Mucosa of gallbladder (tissue), 1 donor: ENCODE measurements at places on chromosomes 1 and 21. TPM values are rescaled to one million over a fixed set of nuclear protein-coding genes. Genes with fewer than 3 reads are reported as not detected.

DNA sequence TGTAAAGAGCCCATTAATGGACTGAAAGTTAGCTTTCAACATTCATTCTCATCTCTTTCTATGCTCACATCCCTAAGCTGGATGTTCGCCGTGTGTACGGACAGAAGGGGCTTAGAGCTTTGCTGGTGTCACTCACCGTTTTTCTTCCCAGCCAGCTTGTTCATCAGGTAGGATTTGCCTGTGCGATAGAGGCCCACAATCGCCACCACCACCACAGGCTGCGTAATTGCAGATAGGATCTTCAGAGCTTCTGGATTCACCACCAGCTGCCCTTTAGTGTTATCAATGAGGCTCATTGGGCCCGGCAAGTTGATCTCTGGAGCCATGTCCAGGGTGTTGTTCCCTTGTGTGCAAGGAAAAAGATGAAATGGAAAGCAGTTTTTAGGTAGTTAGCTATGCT lies 4.3 kb downstream of the GBP2 start:
- no peak for DNase-seq

DNA sequence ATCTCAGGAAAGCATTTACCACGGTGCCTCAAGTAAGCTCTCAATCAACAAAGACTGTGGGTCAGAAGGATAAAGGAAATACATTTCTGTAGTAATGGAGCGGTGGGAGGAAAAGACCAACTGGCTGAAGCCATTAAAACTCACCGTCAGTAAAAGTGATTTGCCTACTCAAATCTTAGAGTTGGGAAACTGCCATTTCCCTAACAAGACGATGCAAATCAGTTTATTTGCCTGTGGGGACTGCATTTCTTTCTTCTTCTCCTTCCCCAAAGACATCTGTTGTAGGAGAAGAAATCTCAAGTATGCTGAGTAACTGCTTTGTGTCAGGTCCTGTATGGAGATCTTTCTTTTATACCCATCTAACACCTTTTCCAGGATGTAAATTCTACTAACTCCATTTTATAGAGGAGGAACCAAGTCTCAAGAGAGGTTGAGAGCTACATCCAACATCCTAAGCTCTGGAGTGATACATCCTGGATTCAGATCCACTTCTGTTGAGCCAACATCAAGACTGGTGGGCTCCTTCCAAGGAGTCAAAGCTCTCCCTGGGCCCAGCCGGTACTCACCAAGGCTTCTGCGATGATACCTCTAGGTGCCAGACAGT lies 219.3 kb upstream of the FGGY start:
- DNase-seq = no peak

DNA sequence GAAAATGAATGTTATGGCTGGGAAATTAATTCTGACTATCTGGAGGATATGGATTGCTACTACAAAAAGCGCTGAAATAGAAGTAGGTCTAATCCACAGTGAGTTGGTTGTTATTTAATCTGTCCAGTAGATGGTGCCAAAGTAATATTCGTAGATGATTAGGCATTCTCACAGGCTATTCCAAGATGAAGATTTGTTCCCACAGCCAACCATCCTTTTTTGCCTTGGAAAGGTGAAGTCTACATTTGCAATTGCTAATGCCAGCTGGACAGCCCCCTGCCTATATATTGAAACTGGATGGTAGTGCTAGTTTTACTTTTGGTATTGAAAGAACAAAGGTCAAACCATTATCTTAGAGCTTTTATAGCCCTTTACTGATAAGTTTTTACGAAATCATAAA lies 43.8 kb downstream of the RBM11 start:
- no peak for DNase-seq

GRCh38 chr1:59990470-59990869 lies 63.9 kb upstream of the CYP2J2 start:
- DNase-seq = no peak

- DNase-seq = no peak
Measured at GRCh38 chr21:31287201-31287600, 56.9 kb downstream of the TIAM1 start.

DNA sequence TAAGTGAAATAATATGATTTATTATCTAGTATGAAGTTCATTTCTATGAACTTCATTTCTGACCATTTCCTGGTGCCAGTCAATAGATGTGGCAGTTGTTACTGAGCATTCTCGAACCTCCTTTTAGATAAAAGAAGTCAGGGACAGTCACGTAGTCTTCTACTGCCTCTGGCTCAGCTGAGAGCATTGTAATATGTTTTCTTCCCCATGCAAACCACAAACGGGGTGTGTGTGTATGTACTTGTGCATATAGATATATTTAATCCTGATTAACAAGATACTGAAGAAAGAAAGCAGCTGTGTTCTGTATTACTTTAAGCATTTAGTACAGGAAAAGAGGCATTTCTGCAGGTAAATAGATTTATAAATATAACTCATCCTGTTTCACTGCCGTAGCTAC lies 21.6 kb downstream of the ZNF684 start:
- no peak for DNase-seq

DNA sequence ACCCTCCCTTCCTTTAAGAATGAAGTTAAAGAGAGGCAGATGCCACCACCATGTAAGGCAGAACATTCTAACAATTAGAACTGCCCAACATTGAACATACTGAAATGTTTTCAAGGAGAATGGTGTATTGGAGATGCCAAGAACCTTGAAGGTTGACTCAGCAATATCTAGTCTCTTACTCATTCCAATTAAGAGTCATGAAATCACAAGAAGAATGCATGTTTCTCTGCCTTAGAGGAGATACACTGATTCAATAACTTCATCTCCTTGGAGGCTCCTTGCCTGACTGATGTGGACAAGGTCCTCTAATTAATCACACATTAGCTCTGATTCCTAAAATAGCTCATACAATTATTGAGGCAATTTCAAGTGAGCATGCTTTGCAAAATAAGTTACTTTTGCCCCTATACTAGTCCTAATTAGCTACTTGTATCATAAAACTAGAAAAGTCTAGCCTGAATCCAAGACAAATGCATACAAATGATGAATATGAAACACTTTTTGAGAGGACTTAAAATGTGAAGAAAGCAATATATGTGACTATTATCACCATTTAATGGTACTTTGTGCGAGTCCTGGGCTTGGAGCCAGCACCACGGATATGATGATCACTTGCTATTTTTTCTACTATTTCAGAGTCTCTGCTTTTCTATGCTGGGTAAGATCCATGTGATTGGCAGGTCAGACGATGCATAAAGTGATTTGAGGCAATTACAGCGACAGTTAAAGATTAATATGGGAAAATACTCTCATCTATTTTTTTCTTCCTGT lies 114.5 kb downstream of the DSCAM start:
- DNase-seq = no peak

DNA sequence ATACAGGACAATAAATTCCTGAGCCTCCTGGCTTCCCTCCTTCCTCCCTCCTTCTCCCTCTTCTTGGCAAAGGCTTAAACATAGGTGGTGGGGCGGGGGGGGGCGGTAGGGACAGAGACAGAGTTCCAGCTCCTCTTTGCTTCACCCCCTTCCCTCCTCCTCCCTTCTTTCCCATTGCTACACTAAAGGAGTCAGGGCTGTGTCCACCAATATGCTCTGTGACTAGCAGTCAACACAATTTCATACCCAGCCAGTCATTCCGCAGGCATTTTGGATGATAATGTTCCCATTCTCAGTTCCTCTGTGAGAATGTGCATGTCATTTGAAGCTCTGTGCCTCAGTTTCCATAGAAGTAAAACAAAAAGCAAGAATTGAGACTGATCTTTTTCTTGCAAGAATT lies 1.7 kb downstream of the LMOD1 start:
- DNase-seq = no peak

DNA sequence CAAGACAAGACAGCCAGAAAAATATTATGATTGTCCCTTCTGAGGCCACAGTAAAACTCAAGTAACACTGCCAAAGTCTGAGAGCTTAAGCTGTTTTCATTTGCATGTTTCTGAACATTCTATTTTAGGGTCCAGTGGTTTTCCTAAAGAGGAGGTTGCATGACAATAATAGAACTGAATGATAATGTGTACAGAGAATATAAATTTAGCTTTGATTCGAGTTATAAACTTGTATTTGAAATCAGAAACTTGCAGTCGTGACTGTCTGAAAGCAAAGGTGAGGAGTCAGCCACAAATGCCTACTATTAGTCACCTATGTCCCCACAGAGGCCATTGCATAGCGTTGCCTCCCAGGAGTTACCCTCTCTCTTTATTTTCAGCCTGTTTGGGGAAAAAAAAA lies 363.1 kb upstream of the ADGRL2 start:
- no peak for DNase-seq

DNA sequence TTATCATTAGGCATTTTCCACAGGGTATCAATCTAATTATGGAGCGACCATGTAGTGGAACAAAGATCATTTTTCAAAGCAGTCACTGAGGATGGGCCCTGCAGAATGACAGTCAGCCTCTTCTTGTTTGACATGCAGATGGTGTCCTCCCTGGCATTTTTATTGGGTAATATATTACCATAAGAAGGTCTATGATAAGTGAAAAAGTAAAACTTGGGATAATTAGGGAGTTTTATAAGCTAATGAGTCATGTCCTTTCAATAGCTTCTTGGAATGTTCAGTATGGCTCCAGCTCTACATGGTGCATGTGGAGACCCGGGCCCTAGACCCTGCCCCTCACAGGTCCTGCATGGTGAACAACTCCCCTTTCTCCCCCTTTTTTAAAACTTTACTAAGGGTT lies 232.2 kb upstream of the COA6 start:
- DNase-seq = no peak

- peak; percentile 77 for DNase-seq
Measured at GRCh38 chr1:200908191-200908868, 13.6 kb downstream of the INAVA start.

KCNN3 gene
- total RNA-seq = 3.9 TPM

CLK2 gene
- 73.7 TPM for total RNA-seq

SLC2A5 gene
- 8.8 TPM for total RNA-seq

CNR2 gene
- total RNA-seq = 0.03 TPM

L1TD1 gene
- 0.29 TPM for total RNA-seq

ASCL5 gene
- 0.12 TPM for total RNA-seq

PROK1 gene
- total RNA-seq = 0.40 TPM
